ENCODE measurements at places on chromosomes 1 and 21.

DNA sequence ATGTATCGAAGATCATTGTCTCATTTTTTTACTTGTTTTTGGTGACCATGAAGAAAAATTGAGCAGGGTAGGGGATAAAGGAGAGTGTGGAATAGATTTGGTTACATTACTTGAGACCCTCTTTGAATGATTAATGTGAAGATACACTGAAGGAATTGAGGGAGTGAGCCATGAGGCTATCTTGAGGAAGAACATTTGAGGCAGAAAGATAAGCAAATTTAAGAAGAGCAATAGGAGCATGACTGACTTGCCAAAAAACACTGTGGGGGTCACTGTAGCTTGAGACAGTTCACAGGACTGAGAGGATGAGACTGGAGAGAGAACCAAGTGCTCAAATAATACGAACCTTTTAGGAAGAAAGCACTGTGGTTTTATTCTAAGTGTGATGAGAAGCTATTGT, 43.1 kb upstream of the PTPRC start:
- no peak for DNase-seq

GRCh38 chr1:33143698-33144097, 38.1 kb downstream of the TRIM62 start:
- DNase-seq: no peak

DNA sequence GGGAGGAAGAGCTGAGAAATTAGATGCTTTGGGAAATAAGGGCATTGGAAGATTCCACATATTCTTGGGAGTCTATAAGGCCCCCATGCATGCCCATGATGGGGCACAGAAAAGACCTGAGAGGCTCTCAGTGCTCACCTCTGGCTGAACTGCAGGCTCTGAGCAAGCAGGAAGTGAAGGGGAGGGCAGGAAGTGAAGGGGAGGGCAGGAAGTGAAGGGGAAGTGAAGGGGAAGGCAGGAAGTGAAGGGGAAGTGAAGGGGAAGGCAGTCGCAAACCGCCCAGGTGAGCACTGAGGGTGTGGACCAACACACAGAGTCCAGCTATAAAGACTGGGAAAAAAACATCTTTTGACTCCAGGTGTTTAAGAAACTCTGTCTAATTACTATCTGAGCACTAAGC, 3.5 kb downstream of the KRTAP10-9 start:
- DNase-seq: no peak

GRCh38 chr21:14273736-14274538, 58.0 kb downstream of the RBM11 start:
- no peak for DNase-seq

- no peak for DNase-seq
These were observed 253.1 kb upstream of the DUSP10 start for GRCh38 chr1:221994939-221995338.

- no peak for DNase-seq
These were observed 9.3 kb upstream of the ANGPTL3 start for GRCh38 chr1:62588000-62588399.

DNA sequence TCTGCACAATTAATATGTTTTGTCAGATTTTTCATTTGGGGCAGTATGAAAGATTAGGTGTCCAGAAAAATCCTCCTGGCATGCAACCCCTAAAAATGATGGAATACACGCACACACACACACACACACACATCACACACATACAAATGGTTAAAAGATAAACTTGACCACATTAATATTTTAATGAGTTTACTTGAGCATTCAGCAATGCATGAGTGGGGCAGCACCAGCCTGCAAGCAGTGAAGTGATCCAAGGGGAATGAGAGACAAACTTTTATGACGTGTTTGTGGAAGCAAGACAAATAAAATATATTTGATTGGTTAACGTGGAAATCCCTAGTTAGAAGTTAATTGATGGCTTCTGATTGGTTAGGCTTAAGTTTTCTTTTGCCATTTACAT, 29.1 kb upstream of the SOAT1 start:
- no peak for DNase-seq

DNA sequence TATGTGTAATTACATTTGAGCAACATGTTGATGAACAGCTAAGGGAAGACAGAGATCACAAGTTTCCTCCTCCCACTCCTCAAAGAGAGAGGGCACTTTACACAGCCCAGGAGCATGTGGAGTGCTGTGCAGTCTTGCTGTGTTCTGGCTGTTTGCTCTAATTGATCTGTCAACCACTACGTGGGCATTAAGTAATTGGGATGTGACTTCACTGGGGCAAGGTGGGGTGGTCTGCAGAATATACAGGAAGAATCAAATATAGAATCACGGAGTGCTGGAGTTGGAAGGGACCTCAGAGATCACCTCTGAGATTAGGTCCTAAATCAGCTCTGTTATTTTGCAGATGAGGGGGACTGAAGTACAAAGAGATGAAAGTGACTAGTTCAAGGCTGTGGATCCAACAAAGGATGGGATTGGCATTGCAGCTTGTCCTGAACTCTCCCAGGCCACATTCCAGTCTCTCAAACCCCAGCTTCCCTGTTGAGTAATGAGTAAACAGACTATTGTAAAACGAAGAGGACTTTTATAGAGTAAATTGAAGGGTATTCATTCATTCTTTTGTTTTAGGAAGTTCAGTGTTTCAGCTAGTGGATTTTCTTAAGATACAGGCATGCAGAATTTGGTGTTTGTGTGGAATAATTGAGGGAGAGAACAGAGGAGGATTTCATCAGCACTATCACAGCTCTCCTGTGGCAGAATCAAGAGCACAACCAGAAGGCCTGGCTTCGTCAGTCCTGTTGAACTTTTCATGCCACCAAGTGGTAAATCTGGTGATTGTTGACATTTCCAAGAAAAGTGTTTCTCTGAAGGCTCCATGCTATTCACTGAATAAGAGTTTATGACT, 22.4 kb downstream of the NOS1AP start:
- DNase-seq: no peak

- DNase-seq: no peak
These were observed 576.9 kb downstream of the MATN1 start for GRCh38 chr1:30146448-30146847.

DNA sequence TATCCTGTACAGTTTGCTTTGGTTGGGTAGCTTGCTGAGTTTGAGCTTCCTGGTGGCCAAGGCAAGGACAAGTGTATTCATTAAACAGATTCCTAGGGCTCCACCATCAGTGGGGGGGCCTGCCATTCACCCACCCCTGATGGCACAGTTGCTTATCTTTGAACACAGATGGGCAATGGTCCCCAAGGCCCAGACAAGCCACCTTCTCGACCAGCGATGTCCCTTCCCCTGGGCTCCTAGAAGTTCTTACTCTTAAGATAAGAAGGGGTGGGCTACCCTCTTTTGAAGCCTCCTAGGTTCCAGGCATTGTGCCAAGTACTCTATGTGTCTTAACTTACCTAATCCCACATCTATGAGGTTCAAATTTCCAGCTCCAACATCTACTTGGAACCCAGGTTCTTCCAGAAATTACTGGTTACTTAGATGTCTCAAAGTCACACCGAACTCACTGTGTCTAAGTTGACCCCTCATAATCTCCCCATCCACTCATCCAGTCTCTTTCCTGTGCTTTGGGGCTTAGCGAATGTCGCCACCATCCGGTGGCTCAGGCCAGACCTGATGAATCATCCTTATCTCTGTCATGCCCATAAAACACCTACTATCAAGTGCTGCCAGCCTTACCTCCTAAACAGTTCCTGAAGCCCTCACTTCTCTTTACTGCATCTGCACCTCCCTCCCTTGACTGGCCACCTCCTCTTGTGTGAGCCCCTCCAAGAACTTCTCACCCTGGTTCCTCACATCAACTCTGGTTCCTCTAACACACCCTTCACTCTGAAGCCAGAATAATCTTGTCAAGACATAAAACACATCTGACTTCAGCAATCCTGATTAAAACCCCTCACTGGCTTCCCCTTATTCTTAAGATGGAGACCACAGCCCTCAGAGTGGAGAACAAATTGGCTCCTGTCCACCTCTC, 50.1 kb downstream of the KLHDC7A start:
- no peak for DNase-seq

GRCh38 chr21:28932717-28933116, 60.0 kb downstream of the LTN1 start:
- no peak for DNase-seq

- DNase-seq: no peak
These were observed 1.4 kb downstream of the KTI12 start for GRCh38 chr1:52032124-52032784.

- DNase-seq: no peak
These were observed 128.6 kb upstream of the HOOK1 start for GRCh38 chr1:59686170-59686569.

- no peak for DNase-seq
These were observed 113.4 kb upstream of the SLC25A33 start for GRCh38 chr1:9425859-9426258.

GRCh38 chr1:110555807-110556470, 37.0 kb upstream of the KCNA10 start:
- no peak for DNase-seq

- no peak for DNase-seq
These were observed 129.6 kb downstream of the EVI5 start for GRCh38 chr1:92655197-92655801.

DNA sequence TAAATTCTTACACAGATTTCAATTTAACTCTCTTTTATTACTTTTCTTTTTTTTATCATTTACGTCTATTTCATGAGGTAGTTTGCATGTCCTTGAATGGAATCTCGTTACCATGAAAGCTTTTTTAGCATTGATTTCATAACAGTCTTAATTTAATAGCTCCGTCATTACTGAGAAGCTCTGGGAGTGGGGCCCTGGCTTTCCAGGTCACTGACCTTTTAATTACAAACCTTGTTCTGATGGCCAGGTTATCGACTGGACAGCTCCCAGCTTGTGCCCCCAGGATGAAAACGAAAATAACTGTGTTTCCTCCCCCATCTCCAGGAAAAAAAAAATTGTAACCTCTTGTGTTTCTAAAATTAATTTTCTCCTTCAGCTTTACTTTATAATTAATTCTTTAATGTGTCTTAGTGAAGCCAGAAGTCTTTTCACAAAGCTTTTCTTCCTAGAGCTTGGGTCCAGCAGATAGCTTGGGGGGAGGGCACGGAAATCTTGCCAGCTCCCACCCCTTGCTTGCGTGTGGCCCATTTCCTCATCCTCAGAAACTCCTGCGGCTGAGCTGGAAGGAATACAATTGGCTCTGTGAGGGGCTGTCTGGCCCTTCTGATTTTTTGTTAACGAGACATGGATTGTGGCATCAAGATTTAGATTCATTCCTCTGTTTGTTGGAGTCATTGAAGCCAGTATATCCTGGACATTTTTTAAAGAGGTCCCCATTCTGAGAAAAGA, 65.7 kb downstream of the PEX14 start:
- DNase-seq: no peak

DNA sequence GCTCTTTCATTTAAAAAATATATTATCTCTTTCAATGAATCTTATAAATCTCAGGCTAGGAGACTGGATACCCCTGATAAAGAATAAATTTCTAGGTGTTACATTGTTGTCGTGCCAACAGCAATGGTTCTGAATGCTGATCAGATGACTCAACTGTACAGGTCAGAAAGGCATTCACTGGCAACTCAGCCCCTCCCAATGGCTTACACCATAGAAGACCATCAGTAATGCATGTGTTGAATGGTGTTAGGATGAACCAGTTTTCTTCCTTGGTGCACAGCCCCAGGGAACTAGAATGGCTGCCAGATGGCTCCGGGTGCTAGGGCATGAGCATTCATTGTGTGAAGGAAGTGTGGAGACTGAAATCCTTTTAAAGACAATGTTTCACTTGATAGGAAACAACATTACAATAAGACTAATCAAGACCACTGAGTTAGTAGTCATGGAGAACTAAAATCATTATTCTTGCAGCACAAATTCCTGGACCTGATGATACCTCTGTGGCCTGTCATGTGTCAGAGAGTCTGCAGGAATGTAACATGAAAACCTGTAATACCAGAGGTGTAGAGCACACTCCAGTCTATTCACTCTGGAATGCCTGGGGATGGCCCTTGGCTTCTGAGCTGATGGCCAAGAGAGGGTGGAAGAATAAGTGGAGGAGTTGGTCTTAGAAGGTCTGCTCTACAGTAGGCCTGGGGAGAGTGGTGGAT, 187.7 kb upstream of the LMO4 start:
- no peak for DNase-seq

DNA sequence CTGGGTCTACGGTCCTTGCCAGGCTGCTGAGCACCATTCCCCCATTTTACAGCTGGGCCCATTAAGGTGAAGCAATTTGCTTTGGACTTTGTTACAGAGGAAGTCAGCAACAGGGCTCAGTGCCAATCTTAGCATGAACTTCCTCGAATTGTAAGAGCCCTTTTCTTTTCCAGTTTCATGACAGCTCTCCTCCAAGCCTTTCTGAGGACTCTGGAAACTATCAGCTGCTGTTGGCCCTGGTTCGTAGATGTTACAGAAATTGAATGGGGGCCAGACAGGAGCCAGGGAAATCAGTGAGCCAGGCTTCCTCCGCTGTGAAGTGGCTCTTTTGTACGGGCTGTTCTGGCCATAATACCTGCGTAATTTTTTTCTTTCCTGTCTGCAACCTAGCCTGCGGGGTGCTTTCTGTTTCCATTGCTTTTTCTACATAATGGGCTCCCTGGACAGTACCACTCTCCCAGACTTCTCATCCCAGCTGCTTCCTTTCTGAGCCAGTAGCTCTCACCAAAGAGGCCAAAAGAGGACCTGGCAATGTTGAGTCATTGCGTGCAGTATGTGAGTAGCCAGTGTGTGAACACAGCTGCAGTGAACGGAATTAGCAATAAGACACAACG, 386.3 kb downstream of the DISC1 start:
- no peak for DNase-seq

DNA sequence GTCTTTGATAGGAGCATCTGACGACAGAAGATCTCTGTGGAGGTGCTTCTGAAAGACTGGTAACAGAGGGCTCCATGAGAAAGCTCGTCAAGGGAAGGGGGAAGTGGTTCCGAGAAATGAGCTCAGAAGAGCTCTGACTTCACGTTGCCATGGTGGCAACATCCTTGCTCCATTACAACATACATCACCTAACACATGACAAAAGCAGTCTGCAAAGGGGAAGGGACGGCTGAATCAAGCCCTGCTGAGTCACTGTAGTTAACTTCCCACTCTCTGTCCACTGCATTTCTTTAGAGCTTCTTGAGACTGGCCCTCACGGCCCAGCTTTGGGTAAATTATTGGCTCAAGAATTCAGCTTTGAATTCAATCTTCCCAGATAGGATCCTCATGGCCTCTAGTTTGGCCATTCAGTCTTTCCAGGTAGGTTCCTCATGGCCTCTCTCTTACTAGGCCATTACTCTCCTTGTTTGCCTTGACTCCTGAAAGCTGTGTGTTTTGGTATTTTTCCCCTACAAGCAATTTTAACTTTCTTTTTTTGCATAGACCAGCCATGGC, 88.0 kb upstream of the ZNF648 start:
- no peak for DNase-seq

Data from activated effector memory CD4-positive, alpha-beta T cell treated with Interleukin-2 at 50 U/mL for 16 hours (primary cell).